ENCODE measurements at places on chromosomes 3 and 15.

DNA sequence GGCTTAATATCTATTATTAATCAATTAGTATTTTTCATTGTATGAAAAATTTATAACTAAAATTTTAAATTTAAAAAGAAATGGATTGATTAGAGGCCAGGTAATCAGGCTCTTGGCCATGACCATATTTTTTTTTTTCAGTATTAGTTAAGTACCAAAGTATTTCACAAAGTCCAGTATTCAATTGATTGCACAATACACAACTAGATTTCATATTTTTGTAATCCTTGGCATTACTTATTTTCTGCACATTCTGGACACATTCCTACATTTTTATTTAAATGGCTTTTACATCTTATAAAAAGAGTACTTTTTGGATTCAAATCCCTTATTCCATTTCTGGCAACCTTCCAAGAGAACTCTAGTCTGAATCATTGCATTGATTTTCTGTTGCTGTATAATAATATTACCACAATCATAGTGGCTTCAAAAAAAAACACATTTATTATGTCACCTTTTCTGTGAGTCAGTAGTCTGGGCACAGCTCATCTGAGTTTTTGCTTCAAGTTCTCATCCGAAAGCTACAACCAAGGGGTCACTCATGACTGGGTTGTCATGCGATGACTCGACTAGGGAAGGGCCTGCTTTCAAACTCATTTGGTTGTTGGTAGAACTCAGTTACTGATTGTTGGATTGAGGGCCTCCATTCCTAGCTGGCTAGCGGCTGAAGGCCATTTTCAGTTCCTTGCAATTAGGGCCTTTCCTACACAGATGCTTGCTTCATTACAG is 90.7 kb downstream of the CNTN6 start:
- DNase-seq: no peak

DNA sequence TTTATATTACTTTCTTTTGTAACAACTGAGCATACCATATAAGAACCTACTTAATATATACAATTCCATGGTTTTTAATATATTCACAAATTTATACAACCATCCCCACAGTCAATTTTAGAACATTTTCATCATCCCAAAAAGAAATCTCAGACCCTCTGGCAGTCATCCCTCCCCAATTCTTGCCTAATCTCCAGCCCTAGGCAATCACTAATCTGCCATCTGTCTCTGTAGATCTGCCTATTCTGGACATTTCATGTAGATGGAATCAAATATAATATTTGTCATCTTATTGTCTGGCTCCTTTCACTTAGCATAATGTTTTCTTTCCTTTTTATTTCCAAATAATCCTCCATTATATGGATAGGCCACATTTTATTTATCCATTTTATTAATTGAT is 92.5 kb downstream of the LARS2 start:
- DNase-seq: no peak

DNA sequence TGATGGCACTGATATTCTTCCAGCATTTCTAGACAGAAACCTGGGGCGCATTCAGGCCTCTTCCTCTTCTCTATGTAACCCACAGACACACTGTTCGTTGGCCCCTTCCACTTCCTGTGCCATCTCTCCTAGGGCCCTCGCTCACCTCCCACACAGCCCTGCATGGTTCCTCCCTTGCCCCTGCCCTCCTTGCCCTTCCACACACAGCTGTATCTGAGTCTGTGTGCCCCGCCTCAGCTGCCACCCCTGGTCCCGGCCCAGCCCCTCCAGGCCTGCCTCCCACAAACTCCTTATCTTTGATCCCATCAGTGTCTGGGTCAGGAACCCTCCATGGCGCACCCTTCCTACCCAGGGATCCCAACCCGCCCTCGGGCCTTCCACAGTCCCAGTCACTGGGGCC is 37.9 kb downstream of the RAB6B start:
- no peak for DNase-seq

DNA sequence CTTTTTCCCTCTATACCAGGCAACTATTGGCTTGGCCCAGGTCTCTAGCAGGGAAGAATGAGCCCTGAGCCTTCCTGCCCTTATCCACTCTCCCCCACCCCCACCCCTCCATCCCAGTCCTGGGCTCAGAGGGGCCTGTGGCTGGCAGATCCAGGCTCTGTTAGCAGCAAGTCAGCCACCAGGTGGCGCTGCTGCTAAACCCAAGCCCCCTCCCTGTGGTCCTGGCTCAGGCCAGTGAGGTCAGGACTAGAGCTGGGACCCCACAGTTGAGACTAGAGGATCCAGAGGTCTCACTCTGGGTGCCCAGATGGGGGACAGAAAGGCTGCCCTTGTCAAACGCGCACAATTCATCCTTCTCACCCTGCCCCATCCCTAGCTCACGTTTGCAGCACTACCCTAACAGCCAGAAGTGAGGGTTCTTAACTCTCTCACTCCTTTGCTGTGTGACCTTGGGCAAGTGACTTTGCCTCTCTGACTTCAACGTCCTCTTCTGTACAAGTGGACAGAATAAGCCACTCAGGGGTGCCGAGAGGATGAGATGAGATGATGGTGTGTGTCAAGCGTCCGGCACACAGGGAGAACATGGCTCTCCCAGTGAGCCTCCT is 46.8 kb upstream of the SLC6A1 start:
- no peak for DNase-seq

- no peak for DNase-seq
Observed at GRCh38 chr3:81910244-81910852, 148.9 kb upstream of the GBE1 start.

DNA sequence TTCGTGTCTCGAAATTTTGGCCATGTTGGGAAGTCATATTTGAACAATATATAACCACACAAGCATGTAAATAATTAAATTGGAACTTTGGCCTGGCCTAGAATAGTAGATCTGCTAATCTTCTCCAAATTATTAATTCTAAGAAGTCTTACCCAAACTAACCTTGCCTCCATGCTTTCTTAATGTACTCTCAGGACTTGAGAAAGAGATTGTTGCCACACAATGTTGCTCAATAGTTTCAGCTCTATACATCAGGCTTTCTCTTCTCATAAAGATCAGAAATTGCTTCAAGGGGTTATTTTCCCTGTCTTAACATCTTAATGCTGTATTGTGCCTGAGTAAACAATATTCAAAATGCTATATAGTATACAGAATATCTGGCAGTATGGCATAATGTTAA is 202.7 kb upstream of the LRIG1 start:
- no peak for DNase-seq

DNA sequence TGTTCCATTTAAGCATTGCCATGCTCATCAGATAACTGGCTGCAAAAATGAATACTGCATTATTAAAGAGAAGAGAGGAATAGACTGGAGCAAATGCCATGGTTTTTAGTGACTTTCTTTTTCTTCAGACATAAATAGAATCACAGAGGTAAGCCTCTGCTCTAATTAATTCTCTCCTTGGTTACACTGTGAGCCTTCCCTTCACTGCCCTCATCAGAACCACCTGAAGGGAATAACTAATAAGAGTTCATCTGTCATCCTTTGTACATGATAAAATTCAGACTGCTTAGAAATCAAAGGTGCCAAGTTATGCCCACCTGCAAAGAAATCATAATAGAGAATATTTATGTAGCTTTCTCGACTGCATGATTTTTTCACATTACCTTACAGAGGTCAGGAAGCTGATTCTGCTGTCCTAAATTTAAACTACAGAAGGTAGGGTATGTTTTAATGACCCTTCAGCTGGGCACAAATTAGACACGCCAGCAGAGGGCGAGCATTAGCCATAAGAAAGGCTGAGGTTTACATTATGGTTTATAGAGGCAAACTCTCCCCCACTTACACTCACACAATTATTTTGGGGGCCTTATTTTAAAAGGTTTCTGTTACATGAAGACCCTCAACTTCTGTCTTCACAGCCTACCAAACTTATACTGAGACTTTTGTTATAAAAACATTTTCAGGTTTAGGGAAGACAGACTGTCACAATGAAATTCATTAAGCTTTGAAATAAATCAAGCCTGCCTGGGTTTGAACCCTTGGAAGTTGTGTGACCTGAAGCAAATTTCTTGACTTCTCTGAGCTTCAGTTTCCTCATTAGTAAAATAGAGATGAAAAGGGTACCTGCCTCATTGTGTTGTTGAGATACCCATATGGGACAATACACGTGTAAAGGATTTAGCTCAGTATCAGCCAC is 15.3 kb upstream of the UNC13C start:
- no peak for DNase-seq

GRCh38 chr15:85865070-85865684 is 70.5 kb upstream of the KLHL25 start:
- no peak for DNase-seq

DNA sequence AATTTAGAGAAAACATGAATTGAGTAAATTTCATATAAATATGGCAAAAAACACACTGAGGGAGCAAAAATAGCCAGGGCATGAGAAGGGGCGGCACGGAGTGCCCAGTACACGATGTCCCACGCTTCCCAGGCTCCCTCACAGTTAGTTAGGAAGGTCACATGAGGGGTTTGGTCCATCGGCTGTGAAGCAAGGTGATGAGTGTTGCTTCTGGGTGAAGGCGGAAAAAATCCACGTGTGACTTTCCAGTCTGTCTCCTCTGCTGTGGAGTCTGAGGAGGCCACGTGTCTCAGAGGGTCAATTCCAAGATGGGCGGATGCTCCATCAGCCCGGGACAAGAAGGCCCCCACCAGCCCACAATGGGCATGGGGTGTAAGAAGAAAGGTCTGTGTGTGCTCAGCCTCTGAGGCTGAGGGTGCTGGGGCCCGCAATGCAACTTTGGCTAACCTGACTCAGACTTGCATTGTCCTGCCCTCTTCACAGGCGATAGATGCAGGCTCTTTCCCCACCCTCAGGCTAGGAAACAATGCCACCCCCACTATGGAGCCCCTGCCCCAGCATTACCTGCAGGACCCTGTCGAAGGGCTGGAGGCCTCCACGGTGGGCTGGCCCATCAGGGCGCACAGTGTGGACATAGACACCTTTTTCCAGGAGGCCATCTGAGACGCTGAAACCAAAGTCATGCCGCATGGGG is 45.7 kb downstream of the GRIP2 start:
- no peak for DNase-seq

DNA sequence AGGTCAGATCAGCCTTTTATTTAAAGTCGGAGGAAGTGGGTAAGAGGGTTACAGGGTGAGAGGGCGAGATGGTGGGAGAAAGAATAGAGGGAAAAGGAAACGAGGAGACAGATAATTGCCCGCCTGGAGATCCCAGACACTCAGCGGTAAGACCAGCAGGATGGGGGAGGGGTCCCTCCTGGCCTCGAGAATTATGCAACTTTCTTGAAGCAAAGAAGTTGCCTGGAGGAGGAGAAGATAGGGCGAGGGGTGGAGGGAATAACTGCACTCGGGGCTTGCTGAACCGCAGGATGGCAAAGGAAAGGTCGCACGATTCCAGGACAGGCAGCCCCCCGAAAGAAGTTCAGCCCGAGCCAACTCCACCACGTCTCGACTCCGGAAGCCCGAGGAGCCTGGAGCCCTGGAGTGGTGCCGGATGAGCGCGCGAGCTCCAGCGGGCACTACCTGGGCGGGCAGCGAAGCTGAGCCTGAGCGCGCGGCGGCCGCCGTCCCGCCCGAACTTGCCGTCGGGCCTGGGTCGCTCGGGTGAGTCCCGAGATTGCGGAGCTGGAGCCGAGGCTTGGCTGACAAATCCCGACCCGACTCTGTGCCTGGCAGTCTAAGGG is 402 bp downstream of the WWTR1 start:
- DNase-seq: no peak

GRCh38 chr3:119175872-119176756 is 2.7 kb downstream of the UPK1B start:
- DNase-seq: no peak

GRCh38 chr15:33226559-33227181 is 32.2 kb upstream of the FMN1 start:
- no peak for DNase-seq

- DNase-seq: no peak
Observed at GRCh38 chr3:69174871-69175737, 52.7 kb upstream of the LMOD3 start.

DNA sequence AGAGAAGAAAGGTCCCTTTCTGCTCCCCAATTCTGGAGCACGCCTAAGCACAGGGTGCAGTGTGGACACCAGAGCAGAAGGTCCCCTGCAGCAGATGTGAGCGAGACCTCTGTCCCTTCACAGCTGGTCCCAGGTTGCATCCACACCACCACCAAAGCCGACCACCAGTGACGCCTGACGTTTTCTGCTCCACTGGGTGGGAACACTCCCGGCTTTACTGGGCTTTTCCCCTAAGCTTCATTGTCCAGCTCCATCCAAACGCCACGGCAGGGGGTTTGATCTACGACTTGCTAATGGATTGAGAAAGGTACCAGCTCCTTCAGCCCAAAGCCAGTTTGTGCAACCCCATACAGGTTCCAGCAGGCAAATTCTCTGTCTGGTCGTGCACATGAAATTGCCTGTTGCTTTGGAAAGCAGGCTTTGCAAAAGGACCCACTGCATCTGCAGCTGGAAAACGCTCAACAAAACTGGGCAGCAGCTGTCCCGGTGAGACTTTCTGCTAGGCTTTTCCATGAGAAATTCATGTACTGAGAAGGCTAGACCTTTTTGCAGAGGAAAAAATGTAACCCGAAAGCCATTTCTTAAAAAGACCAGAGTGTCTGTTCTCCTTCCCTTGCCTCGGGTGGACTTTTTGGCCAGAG is 31.1 kb downstream of the ADAMTS17 start:
- no peak for DNase-seq

DNA sequence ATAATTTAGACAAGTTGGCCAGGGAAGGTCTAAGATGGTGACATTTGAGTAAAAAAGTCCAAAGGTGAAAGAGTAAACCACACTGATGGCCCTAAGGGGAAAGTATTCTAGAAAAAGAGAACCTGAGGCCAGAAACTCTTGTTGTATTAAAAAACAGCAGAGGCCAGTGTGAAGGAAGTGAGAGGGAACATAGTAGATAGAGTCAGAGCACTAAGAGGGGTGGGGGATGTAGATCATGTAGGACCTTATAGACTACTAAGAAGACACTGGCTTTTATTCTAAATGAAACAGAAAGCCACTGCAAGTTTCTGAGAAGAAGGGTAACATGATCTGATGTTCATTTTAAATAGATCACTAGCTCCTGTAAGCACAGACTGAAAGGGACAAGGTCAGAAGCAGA is 14.5 kb downstream of the POLQ start:
- DNase-seq: no peak

- DNase-seq: no peak
Observed at GRCh38 chr15:41806291-41807181, 21.4 kb upstream of the JMJD7 start.

DNA sequence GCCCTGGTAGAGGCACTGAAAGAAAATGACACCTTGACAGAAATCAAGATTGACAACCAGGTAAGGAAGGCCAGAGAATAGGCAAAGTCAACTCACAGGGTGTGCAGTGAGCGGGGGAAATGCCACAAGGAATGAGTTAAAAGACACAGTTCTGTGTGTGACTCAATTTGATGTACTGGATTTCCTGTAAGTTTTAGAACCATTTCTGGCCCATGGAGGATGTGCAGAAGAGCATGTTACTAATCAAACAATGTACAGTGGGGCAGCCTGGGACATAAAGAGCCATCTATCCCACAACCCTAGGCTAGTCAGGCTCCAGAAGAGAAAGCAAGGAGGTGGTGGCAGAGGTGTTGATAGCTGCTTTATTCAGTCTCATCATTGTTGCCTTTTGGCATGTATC is 31.2 kb upstream of the TMOD3 start:
- DNase-seq: no peak
